NCI-H345 (cell line): ENCODE measurements at places on chromosomes 12 and 14.

DNA sequence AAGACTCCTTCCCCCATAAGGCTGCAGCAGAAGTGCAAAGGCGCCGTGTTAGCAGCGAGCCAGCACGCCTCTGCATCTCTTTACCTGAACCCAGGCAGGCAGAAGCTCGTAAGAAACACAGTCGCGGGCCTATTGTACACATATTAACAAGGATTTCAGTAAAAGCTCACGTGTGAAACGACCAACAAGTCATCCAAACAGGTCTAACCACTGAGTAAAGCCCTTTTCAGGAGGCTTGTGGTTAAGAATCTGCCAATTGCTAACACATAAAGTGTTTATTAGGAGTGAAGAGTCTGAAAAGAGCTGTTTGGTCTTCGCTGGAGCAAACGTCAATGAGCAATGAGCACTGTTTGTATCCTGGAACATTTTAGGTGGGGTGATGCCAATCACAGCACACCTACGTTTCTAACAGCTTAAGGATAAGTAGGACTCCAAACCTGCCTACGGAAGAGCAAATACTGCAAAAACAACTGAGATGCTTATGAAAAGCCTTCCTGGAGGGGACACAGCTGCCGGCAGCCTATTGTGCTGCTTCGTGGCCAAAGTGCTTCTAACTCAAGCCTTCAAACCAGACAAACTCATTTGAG is 43.1 kb downstream of the PRKAB1 start:
- DNase-seq: no peak

DNA sequence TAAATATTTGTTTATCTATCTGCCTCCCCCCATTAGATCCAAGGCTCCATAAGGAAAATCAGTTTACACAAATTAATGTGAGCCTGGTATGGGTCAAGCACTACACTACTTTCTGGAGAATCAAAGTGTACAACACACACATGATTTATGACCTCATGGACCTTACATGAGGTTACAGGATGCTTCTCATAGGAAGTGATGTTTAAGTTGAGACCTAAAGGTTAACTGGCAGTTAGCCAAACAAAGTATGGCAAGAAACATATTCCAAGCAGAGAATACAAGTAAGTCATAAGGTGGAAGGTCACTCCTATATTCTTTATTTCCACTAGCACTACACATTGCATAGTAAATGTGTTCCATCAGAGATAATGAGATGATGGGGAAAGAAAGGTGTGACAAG is 39.2 kb downstream of the OSBPL8 start:
- no peak for DNase-seq

GRCh38 chr12:92404259-92404894 is 258.7 kb upstream of the BTG1 start:
- no peak for DNase-seq

- no peak for DNase-seq
Measured at GRCh38 chr14:32383364-32384009, 54.4 kb downstream of the AKAP6 start.

DNA sequence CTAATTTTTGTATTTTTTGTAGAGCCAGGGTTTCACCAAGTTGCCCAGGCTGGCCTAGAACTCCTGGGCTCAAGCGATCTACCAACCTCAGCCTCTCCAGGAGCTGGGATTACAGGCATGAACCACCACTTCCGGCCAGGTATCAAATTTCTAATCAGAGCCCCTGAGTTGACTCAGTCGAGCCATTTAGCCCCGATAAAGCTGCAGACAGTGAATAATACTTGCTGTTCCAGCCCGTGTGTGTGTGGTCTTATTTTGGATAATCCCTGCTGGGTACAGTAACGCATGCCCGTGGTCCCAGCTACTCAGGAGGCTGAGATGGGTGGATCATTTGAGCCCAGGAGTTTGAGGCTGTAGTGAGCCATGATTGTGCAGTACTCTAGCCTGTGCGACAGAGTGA is 57.0 kb downstream of the TEAD4 start:
- DNase-seq: no peak

DNA sequence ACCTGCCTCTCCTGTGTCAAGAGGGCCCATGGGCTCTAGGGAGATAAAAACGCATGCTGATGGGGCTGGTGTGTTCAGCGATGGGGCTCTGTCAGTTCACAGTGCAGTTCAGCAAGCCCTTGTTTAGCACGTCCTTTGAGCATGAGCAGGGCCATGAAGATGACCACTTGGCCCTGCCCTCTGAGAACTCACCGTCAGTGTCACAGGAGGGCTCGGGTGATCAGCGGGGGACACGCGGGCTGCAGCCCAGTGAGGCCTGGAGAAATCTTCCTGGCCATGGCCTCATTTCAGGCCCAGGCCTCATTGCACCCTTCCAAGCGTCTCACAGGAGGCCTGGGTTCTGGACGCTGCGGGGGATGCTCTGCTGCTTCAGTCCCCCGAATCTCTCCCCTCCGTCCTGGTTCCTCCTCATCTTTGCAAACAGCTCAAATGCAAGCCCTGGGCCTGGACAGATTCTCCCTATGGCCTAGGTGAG is 181.6 kb downstream of the ADGRD1 start:
- DNase-seq: no peak

- no peak for DNase-seq
Measured at GRCh38 chr12:27999970-28000369, 27.4 kb upstream of the PTHLH start.

DNA sequence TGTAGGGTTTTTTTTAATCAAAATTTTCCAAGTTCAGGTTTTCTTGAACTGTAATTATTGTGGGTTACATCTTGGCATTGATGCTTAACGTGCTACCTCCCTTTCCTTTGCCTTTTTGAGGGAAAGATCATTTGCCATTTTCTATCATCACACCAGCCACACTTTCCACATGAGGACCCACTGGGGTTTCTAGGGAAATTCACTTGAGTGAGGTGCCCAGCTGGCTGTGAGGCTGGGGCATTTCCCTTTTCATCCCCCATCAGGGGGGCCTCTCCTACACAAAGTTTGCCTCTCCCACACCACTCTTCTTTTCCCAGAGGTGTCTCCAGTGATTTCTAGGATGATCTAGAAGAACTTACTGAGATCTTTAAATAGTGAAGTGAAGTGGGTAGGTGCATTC is 335.7 kb downstream of the BMP4 start:
- no peak for DNase-seq

DNA sequence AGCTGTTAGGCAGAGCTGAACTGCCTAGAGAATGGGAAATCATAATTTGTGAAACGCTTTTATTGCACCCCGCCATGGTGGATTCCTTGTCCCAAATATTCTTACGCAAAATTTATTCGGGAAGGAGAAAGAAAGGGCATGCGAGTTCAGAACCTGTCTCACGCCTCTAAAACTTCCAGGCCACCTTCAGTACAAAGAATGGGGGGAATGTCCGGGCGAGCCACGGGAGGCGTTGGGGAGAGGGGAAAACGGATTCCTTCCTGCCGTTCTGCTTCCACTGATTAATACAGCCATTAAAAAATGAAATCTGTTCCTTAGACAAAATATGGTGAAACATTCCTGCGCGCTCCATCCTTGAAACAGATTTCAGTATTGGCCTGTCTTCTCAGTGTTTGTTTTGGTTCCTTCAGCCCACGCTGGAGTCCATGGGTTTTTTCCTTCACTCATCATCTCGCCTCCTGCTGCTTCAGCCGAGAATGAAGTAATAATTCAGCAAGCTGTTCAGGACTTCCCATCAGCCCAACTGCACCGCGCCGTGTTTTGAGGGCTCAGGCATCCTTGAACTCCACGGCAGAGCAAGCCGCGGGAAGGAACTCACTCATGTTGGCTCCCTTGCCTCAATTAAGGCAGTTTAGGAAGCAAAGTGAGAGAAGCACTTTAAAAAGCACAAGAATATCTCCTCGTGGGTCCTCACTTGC is 47.7 kb upstream of the CDKN3 start:
- no peak for DNase-seq

GRCh38 chr12:76275511-76276093 is 72.6 kb downstream of the BBS10 start:
- DNase-seq: no peak

GRCh38 chr14:87745507-87746118 is 247.4 kb downstream of the GALC start:
- peak; percentile 25 for DNase-seq

DNA sequence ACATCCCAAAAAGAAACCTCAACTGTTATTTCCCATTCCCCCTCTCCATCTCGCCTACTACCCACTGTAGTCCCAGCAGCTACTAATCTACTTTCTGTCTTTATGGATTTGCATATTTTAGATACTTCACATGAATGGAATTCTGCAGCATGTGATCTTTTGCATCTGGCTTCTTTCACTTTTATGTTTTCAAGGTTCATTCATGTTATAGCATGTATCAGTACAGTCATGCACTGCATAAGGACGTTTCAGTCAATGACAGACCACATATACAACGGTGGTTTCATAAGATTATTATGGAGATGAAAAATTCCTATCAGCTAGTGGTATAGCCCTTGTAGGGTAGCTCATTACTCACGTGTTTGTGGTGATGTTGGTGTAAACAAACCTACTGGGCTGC is 24.5 kb downstream of the PCNX4 start:
- no peak for DNase-seq

DNA sequence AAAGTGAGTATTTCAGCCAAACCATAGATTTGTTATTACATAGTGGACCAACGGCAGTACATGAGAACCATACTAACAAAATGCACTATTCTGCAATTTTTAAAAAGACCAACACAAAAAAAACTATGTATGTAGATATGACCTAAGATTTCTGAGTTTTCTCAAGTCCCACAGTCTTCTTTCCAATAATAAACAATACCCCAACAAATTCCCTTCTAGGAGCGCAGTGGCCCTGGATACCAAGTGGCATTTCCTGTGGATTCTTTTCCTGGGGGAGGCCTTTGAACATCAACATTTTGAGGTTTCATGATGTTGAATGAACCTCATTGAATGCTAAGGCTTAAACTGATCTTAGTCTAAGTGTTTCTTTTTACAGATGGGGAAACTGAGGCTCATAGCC is 210.5 kb downstream of the BCAT1 start:
- no peak for DNase-seq

DNA sequence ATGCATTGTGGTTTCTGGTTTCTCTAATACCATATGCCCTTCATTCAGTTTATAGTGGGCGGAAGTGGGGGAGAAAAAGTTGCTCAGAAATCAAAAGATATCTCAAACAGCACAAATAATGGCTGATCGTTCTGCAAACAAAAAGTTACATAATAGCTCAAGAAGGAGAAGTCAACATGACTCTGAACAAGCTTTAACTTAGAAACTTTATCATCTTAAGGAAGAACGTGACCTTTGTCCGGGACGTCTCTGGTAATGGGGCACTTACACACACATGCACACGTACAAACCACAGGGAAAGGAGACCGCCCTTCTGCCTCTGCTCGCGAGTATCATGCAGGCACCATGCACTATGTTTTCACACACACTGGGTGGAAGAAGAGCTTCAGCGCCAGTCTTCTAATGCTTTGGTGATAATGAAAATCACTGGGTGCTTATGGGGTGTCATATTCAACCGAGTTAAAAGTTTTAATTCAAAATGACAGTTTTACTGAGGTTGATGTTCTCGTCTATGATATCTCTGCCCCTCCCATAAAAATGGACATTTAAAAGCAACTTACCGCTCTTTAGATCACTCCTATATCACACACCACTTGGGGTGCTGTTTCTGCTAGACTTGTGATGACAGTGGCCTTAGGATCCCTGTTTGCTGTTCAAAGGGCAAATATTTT is 4.7 kb downstream of the FOS start:
- DNase-seq: no peak

- no peak for DNase-seq
Measured at GRCh38 chr12:97017213-97017612, 110.2 kb downstream of the NEDD1 start.

- no peak for DNase-seq
Measured at GRCh38 chr12:31339831-31340622, 14.1 kb upstream of the SINHCAF start.

DNA sequence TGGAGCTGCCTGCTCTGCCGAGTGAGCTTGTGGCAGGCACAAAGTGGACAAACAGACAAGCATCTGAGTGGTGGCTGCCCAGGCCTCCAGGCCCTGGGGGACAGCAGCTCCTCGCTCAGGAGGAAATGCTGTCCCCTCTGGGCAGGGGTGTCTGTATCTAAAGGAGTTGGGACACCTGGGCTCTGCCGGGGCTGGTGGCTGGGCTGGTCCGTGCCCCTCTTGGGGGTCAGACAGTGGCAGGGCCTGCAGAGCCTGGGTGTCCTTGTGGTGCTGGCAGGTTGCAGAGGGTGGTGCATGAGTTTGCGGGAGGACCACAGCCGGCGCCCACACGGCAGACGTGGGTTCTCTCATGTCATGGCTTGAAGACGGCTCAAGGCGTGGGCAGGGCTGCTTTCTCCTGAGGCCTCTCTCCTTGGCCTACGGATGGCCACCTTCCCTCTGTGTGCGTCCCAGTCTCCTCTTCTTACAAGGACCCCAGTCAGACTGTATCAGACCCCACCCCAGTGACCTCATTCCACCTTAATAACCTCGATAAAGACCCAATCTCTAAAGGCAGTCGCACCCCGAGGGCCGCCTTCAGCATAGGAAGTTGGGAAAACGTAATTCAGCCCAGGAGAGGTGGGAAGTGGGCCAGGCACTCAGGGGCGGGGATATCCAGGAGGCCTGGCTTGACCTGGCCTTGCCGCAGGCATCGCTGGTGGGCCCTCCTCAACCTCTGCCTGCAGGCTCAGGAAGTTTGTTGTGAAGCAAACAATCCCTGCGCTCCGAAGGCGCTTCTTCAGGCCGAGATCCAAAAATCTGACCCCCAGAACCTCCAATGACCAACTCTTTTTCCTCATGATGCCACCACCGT is 110.0 kb downstream of the KIF26A start:
- no peak for DNase-seq

- no peak for DNase-seq
Measured at GRCh38 chr12:131583090-131583712, 127.7 kb upstream of the SFSWAP start.

GRCh38 chr12:124603100-124603541 is 35.7 kb upstream of the NCOR2 start:
- no peak for DNase-seq

GRCh38 chr12:88904705-88905104 is 324.4 kb upstream of the KITLG start:
- DNase-seq: no peak
